NCI-H1417 (cell line): ENCODE measurements at places on chromosomes 1 and 21.

GRCh38 chr1:3898994-3899753 lies 898 bp downstream of the C1orf174 start:
- DNase-seq, result no peak

DNA sequence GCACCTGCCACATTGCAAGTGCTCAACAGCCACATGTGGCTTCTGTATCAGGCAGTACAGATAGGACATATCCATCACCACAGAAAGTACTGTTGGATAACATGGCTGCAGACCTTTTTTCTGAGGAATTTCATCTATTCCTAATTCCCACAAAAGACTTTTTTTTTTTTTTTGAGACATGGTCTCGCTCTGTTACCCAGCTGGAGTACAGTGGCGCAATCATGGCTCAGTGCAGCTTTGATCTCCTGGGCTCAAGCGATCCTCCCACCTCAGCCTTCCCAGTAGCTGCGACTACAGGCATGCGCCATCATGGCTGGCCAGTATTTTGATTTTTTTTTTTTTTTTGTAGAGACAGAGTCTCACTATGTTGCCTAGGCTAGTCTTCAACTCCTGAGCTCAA lies 33.3 kb downstream of the YARS1 start:
- no peak for DNase-seq

DNA sequence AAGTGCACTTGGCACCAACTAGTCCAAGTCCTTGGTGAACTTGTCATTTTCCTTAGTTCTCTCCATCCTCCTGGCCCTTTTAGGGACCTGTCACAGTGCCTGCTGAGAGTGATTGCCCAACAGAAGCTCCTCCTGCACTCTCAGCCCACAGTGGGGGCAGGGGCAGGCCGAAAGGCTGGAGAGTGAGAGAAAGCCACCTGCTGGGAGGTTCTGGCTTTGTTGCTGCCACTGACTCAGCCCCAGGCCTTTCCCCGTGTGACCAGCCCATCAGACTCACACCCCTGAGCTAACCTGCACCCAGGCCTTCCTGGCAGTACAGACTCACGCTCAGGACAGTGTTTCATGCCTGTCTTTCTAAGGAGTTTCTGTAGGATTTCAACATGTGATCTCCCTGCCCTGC lies 17.1 kb upstream of the PROK1 start:
- DNase-seq, result no peak

GRCh38 chr1:26838474-26839338 lies 12.2 kb downstream of the ZDHHC18 start:
- no peak for DNase-seq

GRCh38 chr1:6235296-6235677 lies 477 bp downstream of the ICMT start:
- peak; percentile 58 for DNase-seq

- no peak for DNase-seq
These were observed 1.4 kb downstream of the TRIM17 start for GRCh38 chr1:228415221-228415620.

- no peak for DNase-seq
These were observed 11.5 kb downstream of the DENND1B start for GRCh38 chr1:197763769-197764168.

GRCh38 chr1:159009287-159009686 lies 420 bp upstream of the IFI16 start:
- DNase-seq, result no peak
